Stimulated activated CD4-positive, alpha-beta T cell treated with anti-CD3 and anti-CD28 coated beads, Interleukin-2, amount 100 ng/mL, for 24 hours (primary cell): ENCODE measurements at places on chromosomes 11 and 22.

DNA sequence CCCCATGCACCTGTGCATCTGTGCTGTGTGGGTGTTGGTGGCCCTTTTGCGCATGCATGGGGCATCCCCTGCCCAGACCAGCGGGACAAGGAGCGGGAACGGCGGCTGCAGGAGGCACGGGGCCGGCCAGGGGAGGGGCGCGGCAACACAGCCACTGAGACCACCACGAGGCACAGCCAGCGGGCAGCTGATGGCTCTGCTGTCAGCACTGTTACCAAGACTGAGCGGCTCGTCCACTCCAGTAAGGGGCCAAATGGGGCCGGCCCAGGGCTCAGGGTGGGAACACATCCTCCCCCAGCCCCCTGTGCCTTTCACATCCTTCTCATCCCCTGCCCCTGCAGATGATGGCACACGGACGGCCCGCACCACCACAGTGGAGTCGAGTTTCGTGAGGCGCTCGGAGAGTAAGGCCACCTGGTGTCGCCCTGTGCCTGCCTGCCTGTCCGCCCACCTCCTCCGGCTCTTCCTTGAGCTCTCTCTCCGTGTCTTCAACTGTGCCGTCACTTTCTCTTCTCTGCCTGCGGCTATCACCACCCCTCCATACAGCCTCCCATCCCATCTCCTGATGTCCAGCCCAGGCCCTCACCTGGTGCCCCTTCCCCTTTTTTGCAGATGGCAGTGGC, 10.6 kb downstream of the SELENOM start:
- DNase-seq = no peak

DNA sequence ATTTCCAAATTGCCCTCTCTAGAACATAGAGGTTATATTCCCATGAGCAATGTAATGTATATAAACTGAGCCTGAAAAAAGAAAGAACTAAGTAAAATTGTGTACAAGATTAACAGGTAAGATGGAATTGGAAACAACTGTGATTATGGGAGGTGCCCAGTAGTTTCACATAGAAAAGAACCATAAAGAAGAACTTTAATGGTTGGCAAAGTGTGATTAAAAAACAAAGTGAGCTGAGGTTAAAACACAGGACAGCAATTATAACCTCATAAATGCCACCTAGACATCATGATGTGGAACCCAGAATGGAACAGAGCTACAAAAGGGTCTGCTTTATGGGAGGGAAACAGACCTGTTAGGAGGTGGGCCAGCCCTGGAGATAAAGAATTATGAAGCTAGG, 58.6 kb downstream of the CYB5R2 start:
- no peak for DNase-seq

DNA sequence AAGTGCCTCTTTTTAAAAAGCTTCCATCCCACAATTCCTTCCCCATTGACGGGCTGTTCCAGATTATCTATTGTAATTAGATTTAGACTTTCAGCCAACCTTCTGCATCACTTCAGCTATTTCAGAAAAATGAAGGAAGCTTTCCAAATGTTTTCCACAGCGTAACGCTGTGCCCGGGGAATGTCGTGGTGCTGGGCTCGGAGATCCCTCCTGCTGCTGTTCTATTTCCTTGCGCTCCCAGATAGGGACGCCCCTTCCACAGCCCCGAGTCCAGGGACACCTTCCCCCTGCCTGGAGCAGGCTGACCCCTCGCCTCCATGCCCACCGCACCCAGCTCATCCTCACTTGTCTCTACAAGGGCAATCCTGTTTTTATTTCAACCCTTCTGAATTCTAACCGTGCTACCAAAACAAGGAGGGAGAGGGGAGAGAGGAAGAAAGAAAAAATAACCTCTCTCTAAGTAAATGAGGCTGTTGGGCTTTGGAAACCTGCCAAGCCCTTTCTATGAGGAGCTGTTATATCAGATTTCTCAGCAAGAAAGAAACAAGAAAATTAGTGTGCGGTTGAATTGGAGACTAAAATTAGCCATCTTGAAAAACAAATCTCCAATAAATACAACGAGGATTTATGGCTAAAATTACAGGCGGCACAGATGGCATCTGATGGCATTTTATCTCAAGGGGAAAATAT, 366.9 kb downstream of the BRD1 start:
- DNase-seq = no peak

DNA sequence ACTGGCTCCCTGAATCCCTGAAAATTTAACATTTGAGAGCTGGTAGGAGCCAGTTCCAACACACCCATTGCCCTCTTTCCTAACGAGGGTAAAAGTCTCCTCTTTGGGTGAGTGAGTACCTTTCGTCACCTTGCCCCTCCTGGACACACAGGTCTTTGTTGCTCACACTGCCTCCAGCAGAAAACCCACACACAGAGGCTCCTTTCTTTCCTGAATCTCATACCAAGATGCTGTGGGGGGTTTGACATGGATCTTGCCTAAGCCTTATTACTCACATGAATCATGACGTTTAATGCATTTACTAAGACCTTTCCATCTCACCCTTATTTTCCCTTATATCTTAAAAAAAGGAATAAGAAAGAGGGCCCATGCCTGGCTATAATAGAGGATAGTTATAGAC, 53.0 kb downstream of the PARVA start:
- no peak for DNase-seq

DNA sequence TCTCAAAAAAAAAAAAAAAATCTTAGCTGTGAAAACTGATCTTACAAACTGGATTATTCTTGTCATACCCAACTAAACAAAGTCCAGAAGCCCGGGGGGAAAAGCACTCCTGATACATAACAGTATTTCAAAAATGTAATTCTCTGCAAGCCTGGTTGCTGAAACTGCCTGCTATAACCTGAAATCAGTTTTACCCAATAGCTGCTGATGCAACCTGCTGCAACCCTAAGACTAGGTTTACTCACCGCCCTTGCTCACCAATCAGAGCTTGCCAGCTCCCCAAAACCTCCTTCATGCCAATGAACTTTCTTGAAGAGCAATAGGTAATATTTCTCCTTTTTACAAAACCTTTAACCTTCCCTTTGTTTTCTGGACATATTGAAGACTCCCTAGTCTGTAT, 12.4 kb downstream of the FGF19 start:
- DNase-seq = no peak

- DNase-seq = no peak
Observed at GRCh38 chr11:44957040-44957515, 6.4 kb upstream of the TP53I11 start.

- peak; percentile 2 for DNase-seq
Observed at GRCh38 chr11:110478410-110478809, 48.7 kb downstream of the FDX1 start.
